AG04449 (cell line): ENCODE measurements at places on chromosomes 4 and X.

GRCh38 chr4:69934150-69934549 is 3.3 kb downstream of the CSN1S1 start:
- DNase-seq, result no peak

DNA sequence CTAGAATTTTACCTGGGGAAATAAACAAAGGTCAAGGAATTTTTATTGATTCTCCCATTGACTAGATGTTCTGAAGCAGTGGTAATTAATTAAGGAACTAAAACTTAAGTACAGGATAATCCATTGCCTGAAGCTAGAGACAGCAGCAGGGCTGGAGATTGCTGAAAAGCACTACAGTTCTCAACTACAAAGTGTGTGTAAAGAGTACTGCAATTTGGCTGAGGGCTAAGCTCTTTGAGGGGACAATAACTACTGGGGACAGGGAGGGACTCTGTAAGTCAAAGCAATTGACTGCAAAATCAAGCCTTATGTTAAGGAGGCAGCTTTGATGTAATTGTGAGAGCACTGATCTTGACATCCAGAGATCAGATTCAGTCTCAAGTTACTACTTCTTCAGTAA is 260.4 kb downstream of the GALNTL6 start:
- DNase-seq, result no peak

GRCh38 chr4:4541040-4541631 is 712 bp downstream of the STX18 start:
- DNase-seq, result no peak

GRCh38 chr4:163697121-163697520 is 202.6 kb downstream of the TMA16 start:
- DNase-seq, result no peak

GRCh38 chr4:86974551-86974994 is 39.8 kb downstream of the AFF1 start:
- DNase-seq, result no peak

- no peak for DNase-seq
These were observed 107.6 kb upstream of the FAM9B start for GRCh38 chrX:9141496-9141895.

- DNase-seq, result no peak
These were observed 77.9 kb downstream of the EFHC2 start for GRCh38 chrX:44265559-44265958.

DNA sequence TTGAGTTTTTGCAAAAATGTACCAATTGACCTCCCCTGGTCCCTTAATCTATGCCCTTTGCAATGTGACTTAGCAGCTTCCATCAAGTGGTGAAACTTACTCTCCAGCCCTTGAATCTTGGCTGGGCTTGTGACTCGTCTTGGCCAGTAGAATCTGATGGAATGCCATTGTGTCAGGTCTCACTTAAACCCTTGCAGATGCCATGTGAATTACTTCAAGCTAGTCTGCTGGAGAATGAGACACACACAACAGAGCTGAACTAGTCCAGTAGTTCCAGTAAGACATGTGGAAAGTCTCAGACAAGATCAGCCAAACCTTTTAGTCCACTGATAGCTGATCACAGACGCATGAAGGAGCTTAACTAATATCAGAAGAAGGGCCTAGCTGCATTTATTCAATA is 567.8 kb upstream of the CPEB2 start:
- no peak for DNase-seq

GRCh38 chr4:37604461-37604860 is 81.7 kb downstream of the RELL1 start:
- no peak for DNase-seq

GRCh38 chrX:21838937-21839333 is 482 bp upstream of the MBTPS2 start:
- DNase-seq, result no peak

GRCh38 chrX:51876441-51876840 is 17.0 kb upstream of the MAGED1 start:
- peak; percentile 26 for DNase-seq

GRCh38 chrX:39409246-39409917 is 608.1 kb downstream of the MID1IP1 start:
- no peak for DNase-seq

DNA sequence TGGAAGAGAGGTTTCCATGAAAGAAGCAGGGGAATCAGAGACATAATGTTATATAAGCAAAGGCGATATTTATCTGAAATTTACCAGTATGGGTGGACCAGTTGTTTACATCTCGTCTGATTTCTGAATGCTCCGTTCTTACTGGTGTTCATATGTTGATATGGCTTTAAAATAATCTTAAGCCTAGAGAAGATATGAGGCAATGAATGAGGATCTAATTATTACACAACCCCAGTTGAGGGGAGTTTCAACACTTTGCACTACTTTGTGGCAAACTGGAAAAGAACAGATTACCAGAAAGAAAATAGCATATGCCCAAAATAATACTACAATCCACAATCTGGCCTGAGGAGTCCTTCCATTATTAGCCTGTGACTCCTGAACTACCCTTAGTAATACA is 263.3 kb upstream of the MAGEB2 start:
- no peak for DNase-seq

DNA sequence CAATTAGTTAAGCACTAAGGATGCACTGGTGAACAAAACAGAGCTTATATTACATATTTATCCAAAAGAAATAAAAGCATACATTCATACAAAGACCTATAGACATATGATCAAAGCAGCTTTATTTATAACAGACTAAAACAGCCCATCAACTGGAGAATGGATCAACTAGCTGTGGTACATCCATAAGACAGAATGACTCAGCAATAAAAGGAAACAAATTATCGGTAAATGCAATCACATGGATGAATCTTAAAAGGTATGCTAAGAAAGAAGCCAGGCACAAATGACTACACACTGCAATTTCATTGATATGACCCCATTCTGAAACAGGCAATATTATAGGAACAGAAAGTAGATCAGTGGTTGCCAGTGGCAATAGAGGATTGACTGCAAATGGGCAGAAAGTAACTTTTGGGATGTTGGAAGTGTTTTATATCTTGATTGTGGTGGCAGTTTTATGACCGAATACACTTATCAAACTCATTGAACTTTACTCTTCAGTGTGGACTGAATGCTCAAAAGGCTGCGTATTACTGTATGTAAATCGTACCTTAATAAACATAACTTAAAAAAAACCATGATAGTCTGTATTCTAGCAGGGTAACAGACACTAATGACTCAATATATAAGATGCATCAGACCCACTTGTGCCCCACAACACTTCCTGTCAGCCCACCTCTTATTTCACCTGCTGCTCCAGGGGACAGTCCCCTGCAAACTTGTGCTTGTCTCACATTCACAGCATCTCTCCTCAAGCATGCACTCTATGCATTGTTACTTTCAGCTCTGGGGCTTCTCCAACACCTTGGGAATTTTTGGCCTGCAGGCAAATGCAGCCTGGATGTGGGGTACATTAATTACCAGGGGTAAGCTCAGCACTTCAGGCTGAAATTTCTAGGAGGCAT is 59.1 kb downstream of the MID1IP1 start:
- no peak for DNase-seq

- DNase-seq, result no peak
These were observed 201.6 kb upstream of the GRIA3 start for GRCh38 chrX:122982521-122982920.

GRCh38 chrX:138748480-138748879 is 37.0 kb upstream of the FGF13 start:
- DNase-seq, result no peak

GRCh38 chr4:93466446-93466845 is 362.1 kb upstream of the ATOH1 start:
- no peak for DNase-seq

GRCh38 chr4:37902212-37902611 is 11.3 kb downstream of the TBC1D1 start:
- DNase-seq, result no peak

DNA sequence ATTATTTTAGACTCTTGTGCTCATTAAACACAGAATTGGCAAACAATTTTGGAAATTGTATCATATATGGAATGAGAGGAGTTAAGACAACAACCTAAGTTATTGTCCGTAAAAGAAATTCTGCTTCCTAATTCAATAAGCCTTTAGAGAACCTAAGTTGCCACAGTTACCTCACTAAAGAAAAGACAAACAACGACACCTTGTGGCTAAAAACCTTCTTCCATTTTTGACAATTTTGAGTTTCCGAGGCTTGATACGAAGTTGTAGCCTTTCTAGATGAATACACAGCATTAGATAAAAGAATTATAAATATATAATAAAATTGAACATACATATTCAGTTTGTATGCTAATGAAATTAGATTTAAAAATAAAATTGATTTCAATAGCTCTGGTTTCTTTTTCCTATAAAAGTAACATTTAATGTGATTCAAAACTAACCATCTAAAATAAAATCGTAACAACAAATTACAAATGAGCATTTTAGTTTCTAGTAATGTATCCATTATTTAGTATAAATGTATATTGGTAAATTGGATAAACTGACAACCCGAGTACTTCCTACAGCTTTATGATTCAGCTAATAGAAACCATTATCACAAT is 275.1 kb downstream of the GPM6A start:
- DNase-seq, result no peak

- no peak for DNase-seq
These were observed 78.4 kb upstream of the FUNDC1 start for GRCh38 chrX:44621078-44621477.

GRCh38 chrX:71236836-71237235 is 13.8 kb downstream of the GJB1 start:
- no peak for DNase-seq

GRCh38 chr4:136241221-136241986 is 1290.9 kb downstream of the PCDH18 start:
- no peak for DNase-seq

GRCh38 chr4:99735822-99736221 is 78.2 kb upstream of the C4orf54 start:
- DNase-seq, result no peak

DNA sequence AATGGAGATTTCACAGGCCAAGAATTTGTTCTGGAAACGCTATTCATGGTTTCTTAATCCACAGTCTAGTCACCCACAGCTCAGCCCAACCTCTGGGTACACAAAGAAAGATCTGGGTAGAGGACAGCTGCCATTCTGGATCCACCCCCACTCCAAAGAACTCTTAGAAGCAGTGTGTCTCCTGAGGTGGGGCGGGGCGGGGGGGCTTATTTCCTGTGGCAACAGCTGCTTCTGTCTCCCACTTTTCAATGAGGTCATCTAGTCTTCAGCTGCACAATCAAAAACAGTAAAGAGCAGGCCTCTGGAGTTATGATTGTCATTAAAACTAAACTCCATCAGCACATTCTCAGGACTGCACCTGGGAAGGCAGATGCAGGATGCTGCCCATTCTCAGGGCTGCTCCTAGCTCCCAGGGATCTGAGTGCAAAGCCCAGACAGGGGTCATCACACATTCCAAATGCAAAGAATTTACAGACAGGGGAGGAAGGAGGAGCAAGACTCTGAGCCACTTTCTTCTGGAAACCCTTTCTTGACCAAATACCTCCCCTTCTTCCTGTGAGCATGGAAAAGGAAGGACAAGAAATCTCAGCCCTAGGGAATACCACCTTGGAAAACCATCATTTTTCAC is 207.3 kb downstream of the HS6ST2 start:
- no peak for DNase-seq

DNA sequence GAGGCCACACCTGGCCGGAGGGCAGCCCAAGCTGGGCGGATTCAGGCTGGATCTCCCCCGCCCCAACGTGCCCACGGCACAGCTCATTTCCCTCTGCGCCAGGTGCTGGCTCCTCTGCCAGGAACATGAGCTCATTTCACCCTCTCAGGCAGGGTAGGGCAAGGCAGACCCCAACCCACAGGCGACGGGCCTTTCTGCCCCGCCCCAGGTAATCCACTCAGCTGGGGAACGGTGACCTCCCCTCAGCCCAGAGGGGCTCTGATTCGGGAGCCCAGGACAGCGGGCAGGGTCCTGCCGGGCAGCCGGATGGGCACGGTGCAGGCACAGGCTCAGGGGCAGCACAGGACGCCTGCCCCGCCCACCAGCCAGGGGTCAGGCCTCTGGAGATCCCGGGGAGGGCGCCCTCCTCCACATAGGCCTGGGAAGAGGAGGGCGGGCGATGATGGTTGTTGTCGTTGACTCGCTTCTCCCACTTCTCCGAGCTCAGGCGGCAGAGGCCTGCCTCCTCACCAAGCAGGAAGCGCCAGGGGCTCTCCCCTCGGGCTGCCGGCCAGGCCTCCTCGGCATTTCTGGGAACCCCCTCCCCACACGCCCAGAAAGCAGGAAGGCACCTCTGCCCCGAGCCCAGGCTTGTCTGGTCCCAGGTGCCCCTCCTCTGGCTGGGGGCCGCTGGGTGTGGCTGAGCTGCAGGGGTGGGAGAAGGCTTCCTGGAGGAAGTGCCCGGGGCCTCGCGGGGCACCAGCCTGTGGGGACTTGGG is 31.1 kb downstream of the TACC3 start:
- no peak for DNase-seq

- DNase-seq, result no peak
These were observed 1.1 kb downstream of the CTBP1 start for GRCh38 chr4:1247864-1248244.

DNA sequence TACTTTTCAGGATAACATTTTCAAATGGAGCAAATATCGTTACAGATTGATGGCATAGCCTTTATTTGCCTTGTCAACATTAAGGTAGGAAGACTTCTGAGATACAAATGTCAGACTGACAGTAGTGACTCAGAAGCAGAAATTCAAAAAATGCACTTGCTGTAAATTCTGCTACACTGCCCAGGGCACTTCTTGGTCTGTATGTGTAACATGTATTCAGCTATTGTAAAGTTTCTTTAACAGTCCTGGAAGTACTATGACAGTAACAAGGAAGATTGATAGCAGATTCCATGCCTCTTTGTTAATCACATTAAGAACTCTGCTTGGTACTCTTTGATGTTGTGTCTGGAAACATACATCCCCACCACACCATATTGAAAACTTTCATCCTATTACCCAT is 69.6 kb upstream of the PCDH18 start:
- DNase-seq, result no peak

GRCh38 chrX:27336466-27337091 is 126.6 kb downstream of the PPP4R3C start:
- no peak for DNase-seq

DNA sequence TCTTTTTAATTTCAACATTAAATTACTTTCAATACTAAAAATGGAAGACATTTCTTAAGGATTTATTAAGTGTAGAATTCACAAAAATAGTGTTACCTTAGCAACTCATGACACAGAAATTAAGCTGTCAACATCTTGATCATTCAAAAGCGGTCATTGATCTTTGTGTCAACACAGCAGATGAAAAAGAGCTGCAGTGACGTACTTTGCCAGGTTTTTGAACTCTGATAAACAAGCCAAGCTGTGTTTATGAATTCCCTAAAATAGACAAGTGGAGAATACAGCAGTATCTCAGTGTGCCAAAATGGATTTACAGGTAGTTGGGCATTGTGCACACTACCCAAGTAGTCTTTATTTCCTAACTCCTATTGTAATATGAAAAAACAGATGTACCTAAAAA is 1141.8 kb upstream of the PCDH7 start:
- no peak for DNase-seq

DNA sequence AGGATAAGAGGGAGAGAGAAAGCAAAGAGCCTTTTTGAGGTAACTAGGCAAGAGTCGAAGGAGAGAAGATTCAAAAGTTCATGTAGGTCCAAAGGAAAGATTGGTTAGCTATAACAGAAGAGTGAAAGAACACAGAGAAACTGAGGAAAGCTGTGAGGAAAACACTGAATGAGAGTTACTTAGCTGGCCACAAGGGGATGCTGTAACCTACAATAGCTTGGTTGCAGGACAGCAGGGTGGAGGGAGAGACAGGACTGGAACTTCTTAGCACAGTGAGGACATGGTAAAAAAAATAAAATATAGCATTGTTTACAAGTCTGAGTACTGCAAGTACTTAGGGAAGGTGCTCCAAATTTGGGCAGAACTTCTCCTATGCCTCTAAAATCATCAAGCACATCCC is 48.3 kb downstream of the RAI2 start:
- DNase-seq, result no peak
